ENCODE measurements at places on chromosomes 1 and 21.
A peak's percentile ranks its signal among the peaks of the same experiment; 100 is the strongest.

DNA sequence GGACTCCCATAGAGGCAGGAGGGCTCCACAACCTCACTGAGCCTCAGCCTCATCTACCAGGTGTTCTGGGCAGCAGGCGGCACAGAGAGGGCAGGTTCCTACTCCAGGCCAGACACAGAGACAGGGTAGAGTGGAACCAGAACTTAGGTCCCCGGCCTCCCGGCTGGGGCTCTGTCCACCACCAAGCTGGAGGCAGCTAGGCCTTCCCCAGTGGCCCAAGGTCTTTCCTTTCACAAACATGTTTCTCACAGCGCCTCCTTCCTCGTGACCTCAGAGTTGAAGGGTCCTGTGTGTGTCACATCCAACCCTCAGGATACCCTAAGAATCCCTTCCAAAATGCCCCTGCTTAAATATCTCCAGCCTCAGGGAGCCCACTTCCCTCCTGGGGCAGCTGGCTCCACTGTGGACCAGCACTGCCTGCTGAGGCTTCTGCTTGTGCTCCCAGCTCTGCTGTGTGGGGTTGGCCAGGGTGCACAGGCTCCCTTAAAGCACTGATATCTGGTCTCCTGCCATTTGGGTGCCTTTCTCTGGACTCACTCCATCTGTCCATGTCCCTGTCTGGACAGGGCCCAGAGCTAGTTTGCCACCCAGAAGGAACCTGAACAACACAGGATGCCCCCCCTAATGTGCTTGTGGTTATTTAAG, 33.2 kb upstream of the MAGOH start:
- no peak for DNase-seq

DNA sequence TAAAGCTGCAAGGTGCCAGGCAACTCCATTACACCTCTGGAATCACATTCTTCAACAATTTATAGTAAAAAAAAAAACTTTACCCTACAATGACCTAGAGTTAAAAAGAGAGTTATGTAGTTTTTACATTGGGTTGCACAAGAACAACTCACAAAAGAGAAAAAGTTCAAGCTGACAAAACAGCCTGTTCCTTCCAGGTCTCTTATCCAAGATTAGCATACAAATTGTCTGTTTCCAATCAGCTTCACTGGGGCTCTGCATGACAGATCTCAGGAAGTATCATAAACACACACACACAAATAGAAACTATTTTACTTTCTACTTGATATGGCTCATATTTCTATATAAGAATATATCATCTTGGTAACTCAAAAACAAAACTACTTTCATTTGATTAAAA, 154.6 kb downstream of the PCNX2 start:
- DNase-seq, result no peak

DNA sequence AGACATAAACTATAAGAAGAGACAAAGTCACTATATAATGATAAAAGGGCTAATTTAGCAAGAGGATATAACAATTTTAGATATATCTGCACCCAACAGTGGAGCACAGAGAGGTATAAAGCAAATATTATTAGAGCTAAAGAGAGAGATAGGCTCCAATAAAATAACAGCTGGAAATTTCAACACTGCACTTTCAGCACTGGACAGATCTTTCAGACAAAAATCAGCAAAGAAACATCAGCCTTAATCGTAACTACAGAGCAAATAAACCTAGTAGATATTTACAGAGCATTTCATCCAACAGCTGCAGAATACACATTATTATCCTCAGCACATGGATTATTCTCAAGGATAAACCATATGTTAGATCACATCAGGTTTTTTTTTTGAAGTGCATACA, 642.9 kb downstream of the AMY1C start:
- no peak for DNase-seq

GRCh38 chr1:80961464-80962190, 839.1 kb upstream of the ADGRL2 start:
- no peak for DNase-seq

DNA sequence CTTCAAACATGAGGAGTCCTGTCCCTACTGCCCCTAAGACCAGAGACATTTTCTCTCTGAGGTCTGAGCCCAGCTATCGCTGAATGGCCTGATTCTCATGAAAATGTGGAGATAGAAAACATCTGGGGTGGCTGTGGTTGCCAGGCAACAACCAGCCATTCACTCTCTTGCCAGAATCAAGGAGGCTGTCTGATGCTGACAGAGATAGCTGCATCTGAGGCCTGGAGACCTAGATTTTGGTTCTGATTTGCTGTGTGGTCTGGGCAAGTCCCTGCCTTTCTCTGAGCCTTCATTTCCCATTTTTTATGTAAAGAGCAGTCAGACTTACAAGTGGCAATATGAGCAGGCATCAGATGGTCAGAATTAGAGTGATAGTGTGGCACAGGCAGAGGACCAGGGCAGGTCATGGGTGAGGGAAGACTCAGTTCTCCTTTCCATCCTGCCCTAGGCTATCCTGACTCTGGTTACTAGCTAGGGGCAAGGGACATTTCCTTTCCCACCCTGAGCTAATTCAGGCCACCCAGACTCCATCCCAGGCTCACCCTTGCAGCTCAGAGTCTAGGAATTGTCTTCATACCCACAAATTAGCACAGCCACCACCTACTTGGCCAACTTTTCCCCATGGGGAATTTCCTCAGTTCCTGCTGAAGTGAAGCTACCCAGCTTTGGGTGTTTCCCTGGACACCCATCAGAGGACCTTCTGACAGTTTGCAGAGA, 20.0 kb upstream of the RNF19B start:
- peak; percentile 74 for DNase-seq

DNA sequence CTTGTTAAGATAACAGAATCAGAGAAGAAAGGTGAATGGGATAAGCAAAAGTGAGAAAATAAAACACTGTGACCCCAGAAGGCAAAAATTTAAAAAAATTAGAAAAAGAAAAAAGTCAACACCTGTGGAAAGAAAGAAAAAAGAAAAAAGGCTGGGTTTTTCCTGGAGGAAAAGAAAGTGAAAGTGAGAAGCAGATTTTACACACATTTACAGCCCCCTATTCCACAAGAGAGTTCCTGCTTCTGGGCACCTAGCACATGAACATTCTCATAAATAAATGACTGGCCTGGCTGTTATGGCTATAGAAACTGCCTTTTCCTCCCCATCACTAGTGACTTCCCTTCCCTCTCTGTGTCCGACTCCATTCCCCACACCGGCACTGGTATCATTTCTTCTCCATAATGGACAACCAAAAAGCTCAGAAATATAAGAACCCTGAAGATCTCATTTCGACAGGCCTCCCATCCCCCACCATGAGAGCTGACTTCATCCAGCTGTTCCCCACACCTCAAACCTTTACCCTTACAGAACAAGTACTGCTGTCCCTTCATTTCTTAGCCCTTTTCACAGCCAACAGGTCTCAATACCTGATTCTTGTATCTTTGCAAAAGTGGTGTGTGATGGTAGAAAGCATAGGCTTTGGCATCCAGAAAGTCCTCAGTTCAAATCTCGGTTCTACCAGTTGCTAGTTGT, 12.6 kb downstream of the MTF1 start:
- no peak for DNase-seq

DNA sequence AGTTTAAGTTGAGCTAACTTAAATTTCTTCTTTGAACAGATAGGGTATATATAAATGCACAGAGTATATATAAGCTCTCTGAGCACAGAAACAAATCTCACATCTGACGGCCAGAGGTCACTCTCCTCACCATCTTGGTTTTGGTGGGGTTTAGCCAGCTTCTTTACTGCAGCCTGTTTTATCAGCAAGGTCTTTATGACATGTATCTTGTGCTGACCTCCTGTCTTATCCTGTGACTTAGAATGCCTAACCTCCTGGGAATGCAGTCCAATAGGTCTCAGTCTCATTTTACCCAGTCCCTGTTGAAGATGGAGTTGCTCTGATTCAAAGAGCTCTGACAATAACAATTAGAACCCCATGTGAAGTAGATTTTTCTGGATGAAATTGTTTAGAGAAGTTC, 1.6 kb upstream of the MOV10 start:
- DNase-seq, result no peak

DNA sequence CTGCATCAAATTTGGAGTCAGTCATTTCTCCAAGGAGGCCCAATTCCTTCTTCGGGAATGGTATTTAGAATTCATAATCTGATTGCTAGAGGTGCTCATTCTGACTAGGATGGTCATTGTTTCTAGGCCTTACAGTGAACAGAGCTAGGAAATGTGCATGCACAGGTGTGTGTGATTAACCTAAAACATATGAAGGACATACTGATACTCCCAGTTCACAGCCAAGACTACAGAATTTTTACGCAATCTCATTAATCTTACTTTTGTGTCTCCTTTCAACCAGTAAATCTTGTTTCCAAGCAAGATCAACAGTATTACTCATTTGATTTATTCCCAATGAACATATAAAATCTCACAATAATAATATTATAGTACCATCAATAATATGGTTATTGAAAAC, 47.1 kb downstream of the NFASC start:
- DNase-seq, result no peak

DNA sequence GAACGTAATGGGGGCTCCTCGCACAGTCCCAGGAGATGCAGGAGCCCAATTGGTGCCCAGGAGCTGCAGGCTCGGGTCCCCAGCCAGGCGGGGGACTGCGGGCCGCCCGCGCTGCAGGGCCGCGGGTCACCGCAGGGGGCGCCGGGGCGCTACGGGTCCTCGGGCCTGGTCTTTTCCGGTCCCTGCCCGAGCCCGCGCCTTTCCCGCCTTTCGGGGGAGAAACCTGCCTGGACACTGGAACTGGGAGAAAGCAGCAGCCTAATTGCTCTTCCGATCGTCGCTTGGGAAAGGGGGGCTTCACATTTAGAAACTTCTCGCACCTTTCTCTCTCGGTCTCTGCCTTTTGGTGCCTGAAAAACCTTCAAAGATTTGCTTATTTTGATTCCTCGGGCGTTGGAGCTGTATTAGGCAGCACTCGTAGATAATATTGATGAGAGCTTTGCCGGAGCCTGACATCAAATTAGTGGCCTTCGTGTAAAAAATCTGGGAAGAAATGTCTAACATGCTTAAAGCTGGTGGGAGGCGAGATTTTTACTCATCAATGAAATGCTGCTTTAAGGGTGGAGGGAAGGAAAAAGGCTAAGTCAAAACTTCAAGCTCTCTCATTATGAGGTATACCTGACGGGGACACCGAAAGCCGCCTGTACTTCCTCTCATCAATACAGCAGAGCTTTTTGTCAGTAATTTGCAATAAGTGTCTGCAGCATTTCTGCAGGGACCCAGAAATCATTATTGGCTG, 12.6 kb upstream of the BARHL2 start:
- no peak for DNase-seq

GRCh38 chr1:18123467-18123992, 15.9 kb downstream of the IGSF21 start:
- no peak for DNase-seq

DNA sequence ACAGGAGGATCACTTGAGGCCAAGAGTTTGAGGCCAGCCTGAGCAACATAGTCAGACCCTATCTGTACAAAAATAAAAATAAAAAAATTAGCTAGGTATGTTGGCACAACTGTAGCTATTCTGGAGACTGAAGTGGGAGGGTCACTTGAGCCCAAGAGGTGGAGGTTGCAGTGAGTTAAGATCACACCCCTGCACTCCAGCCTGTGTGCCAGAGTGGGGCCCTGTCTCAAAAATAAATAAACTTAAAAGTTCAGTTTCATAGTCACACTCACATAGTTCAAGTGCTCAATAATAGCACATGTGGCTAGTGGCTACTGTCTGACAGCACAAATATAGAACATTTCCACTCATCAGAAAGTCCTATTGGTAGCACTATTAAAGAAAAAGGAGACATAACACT, 5.2 kb upstream of the EVI5 start:
- no peak for DNase-seq

DNA sequence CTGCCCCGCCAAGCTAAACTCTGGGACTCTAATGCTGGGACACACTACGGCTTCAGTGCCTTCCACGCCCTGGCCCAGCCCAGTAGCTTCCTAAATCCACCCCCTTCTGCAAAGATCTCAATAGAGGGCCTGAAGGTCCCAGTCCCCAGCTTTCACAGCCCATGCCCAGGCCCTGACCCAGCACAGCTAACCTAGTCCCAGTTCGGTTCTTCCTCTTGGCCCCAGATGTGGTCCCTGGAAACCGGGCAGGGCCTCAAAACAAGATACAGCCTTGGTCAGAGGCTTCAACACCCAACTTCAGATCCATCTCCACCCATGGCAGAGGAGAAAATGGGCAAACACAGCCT, 646 bp upstream of the PDZK1IP1 start:
- DNase-seq, result no peak

GRCh38 chr1:232568331-232568852, 61.5 kb downstream of the SIPA1L2 start:
- DNase-seq, result no peak

DNA sequence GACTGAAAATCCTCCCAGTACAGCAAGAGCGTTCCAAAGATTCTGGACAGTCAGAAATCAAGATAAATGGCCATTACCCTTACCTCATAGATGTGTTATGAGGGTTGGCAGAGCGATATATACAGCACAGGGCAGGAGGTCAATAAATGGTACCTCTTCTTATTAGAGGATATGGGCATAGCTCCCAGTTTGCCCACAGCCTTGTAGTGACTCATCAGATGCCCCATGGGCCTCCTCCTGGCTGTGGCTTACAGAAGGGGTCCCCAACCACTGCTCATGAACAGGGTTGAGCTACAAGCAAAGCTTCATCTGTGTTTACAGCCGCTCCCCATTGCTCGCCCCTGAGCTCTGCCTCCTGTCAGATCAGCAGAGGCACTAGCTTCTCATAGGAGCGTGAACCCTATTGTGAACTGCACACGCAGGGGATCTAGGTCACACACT, 7.3 kb upstream of the IFNGR2 start:
- no peak for DNase-seq

GRCh38 chr1:209675565-209676154, 448 bp downstream of the G0S2 start:
- no peak for DNase-seq

DNA sequence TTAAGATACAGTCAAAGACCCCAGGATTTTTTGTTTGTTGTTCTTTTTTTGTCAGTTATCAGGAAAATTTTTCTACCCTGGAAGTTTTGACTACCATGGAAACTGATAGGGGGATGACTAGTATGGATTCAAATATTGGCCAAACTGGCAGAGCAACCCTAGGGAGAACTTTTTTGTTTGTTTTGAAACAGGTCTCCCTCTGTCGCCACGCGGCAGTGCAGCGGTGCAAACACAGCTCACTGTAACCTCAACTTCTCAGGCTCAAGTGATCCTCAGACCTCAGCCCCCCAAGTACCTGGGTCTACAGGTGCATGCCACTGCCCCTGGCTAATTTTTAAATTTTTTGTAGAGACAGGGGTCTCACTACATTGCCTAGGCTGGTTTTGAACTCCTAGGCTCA, 46.6 kb downstream of the TOR3A start:
- DNase-seq, result no peak

GRCh38 chr21:36552434-36552785, 72.5 kb upstream of the CLDN14 start:
- DNase-seq, result no peak

Data from HFFc6 (cell line).